ENCODE measurements at places on chromosomes 4 and X.

DNA sequence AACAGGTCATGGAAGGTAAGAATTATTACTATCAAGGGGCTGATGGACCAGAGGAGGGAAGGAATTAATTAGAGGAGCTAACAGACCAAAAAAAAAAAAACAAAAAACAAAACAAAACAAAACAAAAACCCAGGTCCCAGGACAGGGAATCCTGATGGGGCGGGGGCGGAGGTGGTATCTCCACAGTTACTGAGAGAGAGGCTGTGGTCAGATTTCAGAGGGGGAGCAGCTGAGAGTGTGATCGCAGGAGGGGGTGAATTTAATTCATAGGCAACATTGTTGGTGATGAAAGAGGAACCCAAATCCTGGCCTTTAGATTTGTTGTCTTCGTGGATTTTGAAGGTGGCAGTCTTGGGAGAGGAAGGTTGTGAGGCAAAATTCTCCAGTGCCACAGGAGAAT, 389.4 kb downstream of the UNC5C start:
- no peak for DNase-seq

- no peak for DNase-seq
Observed at GRCh38 chr4:2408976-2409375, 9.5 kb downstream of the ZFYVE28 start.

GRCh38 chr4:188911199-188911598, 772.0 kb downstream of the TRIML1 start:
- DNase-seq: no peak

GRCh38 chrX:43238461-43238945, 417.6 kb upstream of the MAOA start:
- DNase-seq: peak; percentile 53

Data from muscle of leg (tissue), 16 donors.